ENCODE measurements at places on chromosomes 12 and 14.
A peak's percentile ranks its signal among the peaks of the same experiment; 100 is the strongest.

DNA sequence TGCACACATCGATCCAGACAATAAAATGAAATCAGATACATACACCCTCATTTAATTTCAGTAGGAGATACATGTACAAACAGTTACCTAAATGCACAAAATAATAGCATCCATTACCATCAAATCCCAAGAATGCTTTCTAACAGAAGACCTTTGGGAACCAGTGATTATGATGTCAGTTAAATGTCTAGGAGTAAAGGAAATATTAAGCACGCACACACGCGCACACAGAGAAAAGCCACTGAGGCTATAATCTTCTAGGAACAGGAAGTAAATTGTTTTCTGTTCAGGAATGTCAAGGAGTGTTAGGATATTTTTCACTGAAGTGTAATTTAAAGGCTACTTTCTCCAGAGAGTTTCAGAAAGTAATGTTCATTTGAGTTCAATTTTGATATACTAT, 250.1 kb downstream of the MDGA2 start:
- no peak for DNase-seq

- peak; percentile 60 for DNase-seq
Observed at GRCh38 chr14:104708606-104709268, 15.3 kb upstream of the ADSS1 start.

DNA sequence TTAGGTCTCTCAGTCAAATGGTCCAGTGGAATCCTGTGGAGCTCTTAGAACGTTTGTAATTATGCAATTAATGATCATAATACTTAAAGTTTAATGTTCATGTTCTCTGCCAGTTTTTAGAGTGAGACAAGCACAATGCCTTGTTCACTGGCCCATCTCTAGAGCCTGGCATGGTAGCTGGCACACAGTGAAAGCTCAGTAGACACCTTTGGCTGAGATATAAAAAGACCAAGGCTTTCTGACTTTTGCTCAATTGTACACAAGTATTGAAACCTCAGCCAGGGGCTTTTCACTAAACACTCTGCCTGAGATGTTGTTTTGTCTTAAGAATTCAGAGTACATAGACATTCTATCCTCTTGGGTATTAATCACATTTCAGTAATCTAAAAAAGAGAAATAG, 241.8 kb upstream of the ATP2B1 start:
- DNase-seq = no peak

- no peak for DNase-seq
Observed at GRCh38 chr12:78799649-78800048, 64.9 kb upstream of the SYT1 start.

DNA sequence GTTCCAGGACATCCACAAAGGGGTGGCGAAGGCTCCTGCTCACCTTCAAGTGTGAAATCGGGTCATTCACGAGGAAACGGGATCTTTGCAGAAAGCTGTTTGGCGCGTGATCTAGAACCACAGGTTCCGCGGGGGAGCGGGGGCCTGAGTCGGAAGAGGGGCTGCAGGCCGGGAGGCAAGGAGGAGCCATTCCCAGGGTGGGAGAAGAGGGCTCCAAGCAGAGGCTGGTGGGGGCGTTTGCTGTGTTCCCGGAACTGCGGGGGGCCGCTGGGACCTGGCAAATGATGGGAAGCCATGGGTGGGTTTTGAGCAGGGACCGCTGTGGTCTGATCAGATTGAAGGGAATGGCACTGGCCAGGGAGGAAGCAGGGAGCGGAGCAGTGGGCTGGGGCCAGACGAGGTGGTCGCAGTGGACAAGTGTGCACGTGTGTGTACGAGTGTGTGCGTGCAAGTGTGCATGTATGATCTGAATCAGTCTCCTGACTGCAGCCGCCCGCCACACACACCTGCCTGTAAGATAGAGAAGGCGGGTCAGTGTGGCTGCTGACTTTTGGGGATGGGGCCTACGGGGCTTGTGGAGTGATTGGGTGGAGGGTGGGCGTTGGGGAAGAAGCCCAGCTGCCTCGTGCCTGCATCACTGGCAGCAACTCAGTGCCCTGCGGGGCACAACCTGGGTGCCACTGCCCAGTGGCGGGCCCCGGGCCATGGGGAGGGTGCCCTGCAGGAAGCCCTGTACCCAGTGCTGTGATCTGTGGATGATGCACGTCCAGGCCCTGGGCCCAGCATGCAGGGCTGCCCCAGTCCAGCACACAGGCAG, 141.9 kb downstream of the KIF26A start:
- DNase-seq = no peak

- DNase-seq = no peak
Observed at GRCh38 chr12:11826574-11826973, 177.1 kb downstream of the ETV6 start.

- DNase-seq = no peak
Observed at GRCh38 chr12:75227132-75227531, 17.5 kb upstream of the KCNC2 start.
